ENCODE measurements at places on chromosomes 3 and 15.
A peak's percentile ranks its signal among the peaks of the same experiment; 100 is the strongest.

DNA sequence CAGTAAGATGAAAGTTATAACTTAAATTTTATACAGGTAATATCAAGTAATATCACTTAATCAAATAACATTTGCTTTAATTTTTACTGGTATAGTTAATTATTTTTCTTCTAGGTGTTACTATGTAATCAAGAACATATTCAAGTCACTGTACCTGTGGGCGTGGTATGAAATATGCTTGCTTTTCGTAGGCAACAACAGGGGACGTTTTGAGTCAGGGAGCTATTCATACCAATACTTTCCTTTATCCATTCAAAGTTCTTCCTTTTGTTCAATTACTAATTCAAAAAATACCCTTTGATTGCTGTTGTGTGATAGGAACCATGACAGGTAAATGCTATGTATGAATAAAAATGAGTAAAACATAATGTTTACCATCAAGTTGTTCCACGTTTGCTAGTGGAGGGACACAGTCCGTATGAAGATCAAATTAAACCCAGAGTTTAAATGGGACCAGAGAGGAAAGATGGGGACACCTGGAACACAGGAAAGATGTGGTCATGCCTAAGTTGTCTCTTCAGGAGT, 654.0 kb upstream of the KCNMB2 start:
- DNase-seq: no peak
- no peak overlapping the region for H3K27ac ChIP-seq
- no peaks in the 10 kb centered on the region for H3K36me3 ChIP-seq
- H3K4me3 ChIP-seq: no peak overlapping the region
- no peaks in the 10 kb centered on the region for H3K4me1 ChIP-seq

- DNase-seq: no peak
- H3K27ac ChIP-seq: no peak overlapping the region
- no peaks in the 10 kb centered on the region for H3K27me3 ChIP-seq
- H3K36me3 ChIP-seq: peaks cover 21% of the 10 kb centered on the region
- no peak overlapping the region for H3K4me3 ChIP-seq
Measured at GRCh38 chr3:194423317-194423716, 24.3 kb upstream of the GP5 start.

- no peak overlapping the region for H3K4me3 ChIP-seq
- no peak for DNase-seq
- H3K27me3 ChIP-seq: no peaks in the 10 kb centered on the region
- no peak overlapping the region for H3K27ac ChIP-seq
- H3K4me1 ChIP-seq: no peaks in the 10 kb centered on the region
Measured at GRCh38 chr15:28960979-28961378, 75.2 kb downstream of the APBA2 start.

GRCh38 chr3:164903820-164904451, 174.4 kb downstream of the SI start:
- no peak overlapping the region for H3K27ac ChIP-seq
- no peaks in the 10 kb centered on the region for H3K4me1 ChIP-seq
- H3K36me3 ChIP-seq: no peaks in the 10 kb centered on the region
- H3K4me3 ChIP-seq: no peak overlapping the region
- no peaks in the 10 kb centered on the region for H3K27me3 ChIP-seq
- no peak for DNase-seq

DNA sequence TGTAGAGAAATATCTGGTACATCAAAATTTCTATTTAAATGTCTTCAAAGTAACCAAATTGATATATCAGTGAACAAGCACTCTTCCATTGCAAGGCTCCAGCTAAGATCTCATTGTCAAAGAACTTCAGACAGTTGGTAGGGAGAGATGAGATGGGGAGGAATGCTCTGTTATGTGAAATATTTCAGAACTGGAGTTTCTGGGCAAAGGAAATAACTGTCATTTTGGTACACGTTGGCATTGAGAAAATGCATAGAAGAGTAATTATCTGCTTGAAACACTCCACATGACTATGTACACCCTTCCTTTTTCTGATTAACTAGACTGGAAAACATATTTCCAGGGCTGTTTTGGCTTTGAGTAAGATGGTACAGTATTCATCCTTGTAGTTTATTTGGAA, 297.5 kb upstream of the RASGRP1 start:
- no peaks in the 10 kb centered on the region for H3K4me1 ChIP-seq
- DNase-seq: no peak
- no peak overlapping the region for H3K27ac ChIP-seq

DNA sequence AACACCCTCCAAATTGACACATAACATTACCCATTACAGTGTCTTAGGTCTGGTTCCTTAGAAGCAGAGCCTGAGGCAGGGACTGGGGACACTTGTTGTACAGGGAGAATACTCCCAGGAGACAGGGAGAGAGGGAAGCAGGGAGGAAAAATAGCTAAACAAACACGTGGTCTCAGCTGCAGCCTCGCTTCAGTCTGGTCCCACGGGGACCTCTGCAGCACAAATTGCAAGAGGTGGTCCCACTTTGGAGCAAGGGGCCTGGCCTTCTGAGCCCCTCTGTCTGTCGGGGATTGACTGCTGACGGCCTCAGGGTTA, 25.0 kb upstream of the PLA2G4D start:
- H3K27ac ChIP-seq: no peak overlapping the region
- H3K4me3 ChIP-seq: no peak overlapping the region
- no peaks in the 10 kb centered on the region for H3K27me3 ChIP-seq
- DNase-seq: no peak
- H3K36me3 ChIP-seq: no peaks in the 10 kb centered on the region
- no peaks in the 10 kb centered on the region for H3K4me1 ChIP-seq

GRCh38 chr15:74398183-74398582, 30.7 kb upstream of the CYP11A1 start:
- H3K36me3 ChIP-seq: no peaks in the 10 kb centered on the region
- no peaks in the 10 kb centered on the region for H3K27me3 ChIP-seq
- peaks cover 54% of the 10 kb centered on the region for H3K4me1 ChIP-seq
- H3K4me3 ChIP-seq: no peak overlapping the region
- no peak for DNase-seq

DNA sequence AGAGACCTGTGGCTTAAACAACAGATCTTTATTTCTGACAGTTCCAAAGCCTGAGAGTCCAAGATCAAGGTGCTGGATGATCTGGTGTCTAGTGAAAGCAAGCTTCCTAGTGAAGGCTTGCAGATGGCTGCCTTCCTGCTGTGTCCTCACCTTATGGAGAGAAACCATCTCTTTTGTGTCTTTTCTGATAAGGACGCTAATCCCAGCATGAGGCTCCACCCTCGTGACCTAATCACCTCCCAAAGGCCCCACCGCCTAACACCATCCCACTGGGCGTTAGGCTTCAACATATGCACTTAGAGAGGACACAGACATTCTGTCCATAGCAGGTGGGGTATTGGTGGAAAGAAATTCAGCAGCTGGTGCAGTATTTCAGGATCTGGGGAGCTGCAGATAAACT, 19.8 kb upstream of the LYSMD4 start:
- no peaks in the 10 kb centered on the region for H3K27me3 ChIP-seq
- H3K4me3 ChIP-seq: no peak overlapping the region
- H3K36me3 ChIP-seq: no peaks in the 10 kb centered on the region
- no peak for DNase-seq

GRCh38 chr15:36362509-36362915, 216.9 kb upstream of the CDIN1 start:
- DNase-seq: no peak
- no peaks in the 10 kb centered on the region for H3K4me1 ChIP-seq
- no peak overlapping the region for H3K4me3 ChIP-seq
- no peaks in the 10 kb centered on the region for H3K36me3 ChIP-seq

GRCh38 chr3:25843332-25843731, 53.4 kb downstream of the OXSM start:
- no peak for DNase-seq
- no peaks in the 10 kb centered on the region for H3K27me3 ChIP-seq
- H3K4me1 ChIP-seq: no peaks in the 10 kb centered on the region
- H3K4me3 ChIP-seq: no peak overlapping the region
- H3K27ac ChIP-seq: no peak overlapping the region

DNA sequence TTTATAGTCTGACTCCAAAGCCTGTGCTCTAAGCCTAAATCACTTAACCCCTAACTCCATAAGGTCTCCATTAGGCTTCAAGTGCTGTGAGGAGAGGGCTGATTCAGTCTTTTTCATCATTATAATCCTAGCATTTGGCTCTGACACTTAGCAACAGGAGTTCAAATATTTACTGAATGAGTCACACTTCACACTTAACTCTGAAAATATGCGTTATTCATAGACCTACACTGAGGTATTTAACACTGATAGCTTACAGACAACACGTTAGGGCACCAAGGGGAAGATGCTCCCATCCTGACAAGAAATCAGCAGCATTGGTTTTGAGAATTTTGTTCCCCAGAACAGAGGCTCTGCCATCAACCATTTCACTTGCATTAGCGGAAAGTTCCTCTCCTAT, 53.5 kb downstream of the MSL2 start:
- H3K4me1 ChIP-seq: no peaks in the 10 kb centered on the region
- no peaks in the 10 kb centered on the region for H3K36me3 ChIP-seq
- no peaks in the 10 kb centered on the region for H3K27me3 ChIP-seq
- no peak overlapping the region for H3K27ac ChIP-seq
- no peak for DNase-seq

GRCh38 chr15:90885432-90886290, 1.4 kb downstream of the FES start:
- H3K4me1 ChIP-seq: peaks cover 6% of the 10 kb centered on the region
- no peaks in the 10 kb centered on the region for H3K27me3 ChIP-seq
- H3K27ac ChIP-seq: no peak overlapping the region
- peak; percentile 72 for DNase-seq

- no peak overlapping the region for H3K27ac ChIP-seq
- H3K36me3 ChIP-seq: no peaks in the 10 kb centered on the region
- no peaks in the 10 kb centered on the region for H3K4me1 ChIP-seq
- no peaks in the 10 kb centered on the region for H3K27me3 ChIP-seq
Measured at GRCh38 chr3:133259767-133260166, 140.1 kb upstream of the BFSP2 start.

GRCh38 chr3:64166584-64167162, 58.6 kb downstream of the PRICKLE2 start:
- H3K36me3 ChIP-seq: no peaks in the 10 kb centered on the region
- H3K4me1 ChIP-seq: no peaks in the 10 kb centered on the region
- no peak overlapping the region for H3K4me3 ChIP-seq
- no peak for DNase-seq
- H3K27ac ChIP-seq: no peak overlapping the region

GRCh38 chr3:124260206-124260915, 268.4 kb upstream of the ROPN1 start:
- no peak overlapping the region for H3K27ac ChIP-seq
- no peaks in the 10 kb centered on the region for H3K36me3 ChIP-seq
- DNase-seq: no peak

DNA sequence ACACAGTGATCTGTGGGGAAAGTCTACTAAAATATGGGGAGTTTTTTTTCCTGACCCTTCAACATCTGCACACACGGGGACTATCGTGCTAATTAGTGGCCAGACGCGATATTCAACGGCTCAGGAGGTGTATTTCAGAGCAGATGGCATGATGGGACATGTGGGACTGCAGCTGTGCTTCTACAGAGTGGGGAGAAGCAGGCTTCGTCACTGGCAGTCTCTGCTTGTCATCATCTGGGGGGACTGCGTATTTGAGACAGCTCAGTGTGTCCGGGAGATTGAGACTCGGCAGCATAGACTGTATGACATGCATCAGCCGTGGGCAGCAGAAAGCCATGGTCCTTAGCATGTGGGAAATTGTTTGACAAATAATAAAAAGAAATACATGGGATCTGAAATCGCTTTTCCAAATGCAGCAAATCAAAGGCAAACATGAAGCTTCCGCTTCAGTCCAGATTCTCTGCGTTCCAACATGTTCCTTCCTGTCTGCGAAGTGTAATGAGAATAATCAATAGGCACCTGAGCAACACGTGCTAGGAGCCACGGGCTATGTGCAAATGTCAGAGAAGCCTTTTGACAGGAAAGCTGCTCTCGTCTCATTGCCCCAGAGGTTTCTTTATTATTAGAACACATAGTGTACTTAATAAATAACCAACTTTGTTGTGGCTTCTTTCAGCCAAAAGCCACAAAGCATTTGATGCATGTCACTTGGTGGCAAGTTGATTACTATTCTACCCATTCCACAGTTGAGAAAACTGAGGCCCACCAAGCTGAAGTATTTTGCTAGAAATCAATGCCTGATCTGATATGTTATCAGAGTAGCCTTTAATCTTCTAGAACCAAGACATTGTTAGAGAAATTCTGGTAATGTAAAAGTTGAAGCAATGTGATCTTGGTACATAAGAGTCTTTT, 276.3 kb downstream of the RYR3 start:
- H3K27ac ChIP-seq: no peak overlapping the region
- no peaks in the 10 kb centered on the region for H3K36me3 ChIP-seq
- no peaks in the 10 kb centered on the region for H3K4me1 ChIP-seq
- no peak overlapping the region for H3K4me3 ChIP-seq
- no peak for DNase-seq
- H3K27me3 ChIP-seq: no peaks in the 10 kb centered on the region

DNA sequence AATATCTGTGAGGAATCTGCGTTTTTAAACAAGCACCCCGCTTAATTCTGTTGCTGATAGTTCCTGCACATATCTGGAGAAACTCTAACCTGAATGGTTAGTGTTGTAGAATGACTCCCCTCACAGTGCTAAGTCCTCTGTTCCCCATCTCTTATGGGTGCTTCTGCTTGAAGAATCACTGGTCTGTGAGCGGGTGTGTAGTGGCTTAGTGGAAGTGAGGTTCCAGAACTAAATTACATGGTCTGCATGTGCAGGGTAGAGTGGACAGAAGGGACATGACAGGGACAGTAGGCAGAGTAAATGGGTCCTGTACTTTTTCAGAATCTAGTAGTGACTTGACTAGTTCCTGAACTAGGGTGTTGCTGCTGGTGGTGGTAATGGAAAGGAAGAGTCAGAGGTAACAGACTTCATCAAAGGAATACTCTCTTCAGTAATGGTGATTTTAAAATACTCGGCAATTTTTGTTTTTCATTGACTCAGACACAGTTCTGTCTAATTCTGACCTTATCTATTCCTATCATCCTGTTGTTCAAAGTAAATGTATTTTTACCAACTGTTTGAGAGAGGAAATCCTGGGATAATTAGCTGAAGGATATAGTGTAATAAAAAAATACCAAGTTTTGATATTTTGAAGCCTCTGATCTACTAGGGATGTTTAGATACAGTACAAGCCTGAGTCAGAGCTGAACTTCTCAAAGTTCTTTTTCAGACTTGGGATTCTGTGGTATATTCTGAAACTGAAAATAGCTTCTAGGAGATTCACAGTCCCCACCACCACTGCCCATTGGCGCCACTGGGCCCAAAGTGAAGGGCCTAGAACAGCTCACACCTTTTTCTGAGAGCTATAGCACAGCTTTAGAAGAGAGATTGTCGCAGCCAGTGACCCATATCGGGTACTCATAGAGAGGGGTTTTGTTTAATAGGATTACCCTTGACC, 55.5 kb downstream of the FNDC3B start:
- H3K27me3 ChIP-seq: no peaks in the 10 kb centered on the region
- DNase-seq: no peak
- H3K27ac ChIP-seq: no peak overlapping the region
- H3K4me3 ChIP-seq: no peak overlapping the region

- H3K4me1 ChIP-seq: no peaks in the 10 kb centered on the region
- DNase-seq: no peak
- no peak overlapping the region for H3K27ac ChIP-seq
- H3K4me3 ChIP-seq: no peak overlapping the region
- H3K36me3 ChIP-seq: no peaks in the 10 kb centered on the region
- no peaks in the 10 kb centered on the region for H3K27me3 ChIP-seq
Measured at GRCh38 chr3:168362661-168363247, 267.0 kb upstream of the GOLIM4 start.

GRCh38 chr15:91368611-91369010, 268.6 kb downstream of the SV2B start:
- no peaks in the 10 kb centered on the region for H3K27me3 ChIP-seq
- no peak for DNase-seq
- H3K36me3 ChIP-seq: no peaks in the 10 kb centered on the region
- H3K4me3 ChIP-seq: no peak overlapping the region

GRCh38 chr3:140920029-140920428, 21.6 kb upstream of the SLC25A36 start:
- no peak for DNase-seq
- H3K36me3 ChIP-seq: no peaks in the 10 kb centered on the region
- H3K4me3 ChIP-seq: no peak overlapping the region
- no peaks in the 10 kb centered on the region for H3K27me3 ChIP-seq

Data from naive thymus-derived CD4-positive, alpha-beta T cell (primary cell).